HCT116 (cell line): ENCODE measurements at places on chromosomes 1 and 21. TPM values are rescaled to one million over a fixed set of nuclear protein-coding genes. Genes with fewer than 3 reads are reported as not detected.

The TDRD5 gene
- total RNA-seq = 0.25 TPM

The ANKRD35 gene
- not detected for total RNA-seq

The RBM8A gene
- 195 TPM for total RNA-seq

The ZNF691 gene
- 11.1 TPM for total RNA-seq

GRCh38 chr1:227140376-227140775 is 177.9 kb downstream of the CDC42BPA start:
- H3K27ac ChIP-seq = no peak overlapping the region
- H3K27me3 ChIP-seq = no peaks in the 10 kb centered on the region
- peaks cover 9% of the 10 kb centered on the region; the same call in 1 of the 2 replicates for H3K36me3 ChIP-seq
- H3K4me3 ChIP-seq = no peak overlapping the region

DNA sequence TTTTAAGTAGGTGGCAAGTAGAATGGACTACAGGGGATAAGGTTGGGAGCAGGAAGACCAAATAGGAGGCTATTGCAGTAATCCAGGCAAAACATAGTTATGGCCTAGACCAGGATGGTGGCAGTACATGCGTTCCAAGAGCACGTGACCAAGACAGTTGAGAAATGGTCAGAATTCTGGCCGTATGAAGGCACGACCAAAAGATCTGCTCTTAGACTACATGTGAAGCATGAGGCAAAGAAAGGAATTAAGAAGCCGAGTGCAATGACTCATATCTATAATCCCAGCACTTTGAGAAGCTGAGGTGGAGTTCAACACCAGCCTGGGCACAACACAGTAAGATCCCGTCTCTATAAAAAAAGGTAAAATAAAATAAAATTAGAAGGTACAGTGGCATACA is 71.3 kb downstream of the LUZP1 start:
- peaks cover 14% of the 10 kb centered on the region; the same call in 1 of the 2 replicates for H3K36me3 ChIP-seq
- no peak overlapping the region for H3K4me3 ChIP-seq
- no peak overlapping the region for H3K27ac ChIP-seq
- peaks cover 41% of the 10 kb centered on the region for H3K4me1 ChIP-seq
- no peaks in the 10 kb centered on the region for H3K27me3 ChIP-seq

GRCh38 chr1:156677616-156678596 is 699 bp upstream of the NES start:
- no peaks in the 10 kb centered on the region for H3K36me3 ChIP-seq
- DNase-seq = no peak
- H3K4me3 ChIP-seq = peak overlapping the region; percentile 53
- H3K27ac ChIP-seq = peak overlapping the region; percentile 36; the same call in 1 of the 2 replicates
- no peaks in the 10 kb centered on the region for H3K27me3 ChIP-seq

- no peak overlapping the region for H3K27ac ChIP-seq
- H3K4me3 ChIP-seq = no peak overlapping the region
- H3K36me3 ChIP-seq = no peaks in the 10 kb centered on the region
- H3K27me3 ChIP-seq = peaks cover 45% of the 10 kb centered on the region
Observed at GRCh38 chr21:44919913-44920693, 596 bp downstream of the ITGB2 start.

- H3K27me3 ChIP-seq = no peaks in the 10 kb centered on the region
- H3K27ac ChIP-seq = no peak overlapping the region
- H3K4me1 ChIP-seq = peaks cover 61% of the 10 kb centered on the region
- no peak overlapping the region for H3K4me3 ChIP-seq
- DNase-seq = no peak
Observed at GRCh38 chr1:151975311-151976014, 18.2 kb downstream of the S100A10 start.

GRCh38 chr1:164771619-164772361 is 212.8 kb downstream of the PBX1 start:
- peak overlapping the region; percentile 23; the same call in 1 of the 2 replicates for H3K4me3 ChIP-seq
- DNase-seq = no peak
- peaks cover 49% of the 10 kb centered on the region for H3K4me1 ChIP-seq
- H3K27ac ChIP-seq = peak overlapping the region; percentile 75
- no peaks in the 10 kb centered on the region for H3K27me3 ChIP-seq

DNA sequence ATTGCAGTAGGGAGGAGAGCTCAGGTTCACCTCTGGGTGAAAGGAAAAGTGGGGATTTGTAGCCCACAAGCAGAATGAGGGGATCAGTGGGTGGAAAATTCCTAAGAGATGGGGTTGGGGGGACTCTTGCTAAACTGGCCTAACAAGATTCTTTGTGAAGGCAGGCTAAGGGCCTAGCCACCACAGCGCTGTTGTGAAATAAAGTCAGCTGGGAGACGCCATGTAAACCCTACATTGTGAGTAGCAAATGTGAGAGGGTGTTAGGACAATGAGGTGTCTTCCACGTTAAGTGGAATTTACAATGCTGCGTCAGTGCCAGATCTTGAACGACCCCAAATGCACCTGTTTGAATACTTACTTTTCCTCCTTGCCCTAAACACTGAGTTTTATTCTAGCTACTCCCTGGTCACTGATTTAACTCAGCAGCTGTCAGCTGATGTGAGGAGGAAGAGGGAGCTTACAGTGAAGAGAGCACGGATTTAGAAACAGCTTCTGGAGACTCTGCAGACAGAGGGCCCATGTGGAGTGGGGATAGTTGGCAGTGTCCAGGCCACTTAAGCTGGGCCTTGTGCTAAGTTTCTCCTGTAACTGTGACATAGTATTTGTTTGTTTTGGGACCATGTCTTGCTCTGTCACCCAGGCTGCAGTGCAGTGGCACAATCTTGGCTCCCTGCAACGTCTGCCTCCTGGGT is 17.3 kb downstream of the PDPN start:
- H3K27me3 ChIP-seq = peaks cover 20% of the 10 kb centered on the region
- H3K4me3 ChIP-seq = no peak overlapping the region
- no peak overlapping the region for H3K27ac ChIP-seq
- no peaks in the 10 kb centered on the region for H3K36me3 ChIP-seq

DNA sequence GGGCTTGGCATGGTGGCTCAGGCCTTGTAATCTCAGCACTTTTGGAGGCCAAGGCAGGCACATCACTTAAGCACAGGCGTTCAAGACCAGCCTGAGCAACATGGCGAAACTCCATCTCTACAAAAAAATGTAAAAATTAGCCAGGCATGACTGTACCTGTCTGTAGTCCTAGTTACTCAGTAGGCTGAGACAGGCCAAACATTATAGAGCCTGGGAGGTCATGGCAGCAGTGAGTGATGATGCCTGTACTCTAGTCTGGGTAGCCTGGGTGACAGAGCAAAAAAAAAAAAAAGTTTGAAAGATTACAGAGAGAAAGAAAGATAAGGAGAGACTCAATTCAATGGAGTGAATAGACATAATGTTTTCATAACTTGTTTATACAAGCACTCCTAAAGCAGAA is 556.5 kb upstream of the BRINP3 start:
- DNase-seq = no peak
- H3K27ac ChIP-seq = no peak overlapping the region
- no peaks in the 10 kb centered on the region for H3K27me3 ChIP-seq
- no peak overlapping the region for H3K4me3 ChIP-seq

DNA sequence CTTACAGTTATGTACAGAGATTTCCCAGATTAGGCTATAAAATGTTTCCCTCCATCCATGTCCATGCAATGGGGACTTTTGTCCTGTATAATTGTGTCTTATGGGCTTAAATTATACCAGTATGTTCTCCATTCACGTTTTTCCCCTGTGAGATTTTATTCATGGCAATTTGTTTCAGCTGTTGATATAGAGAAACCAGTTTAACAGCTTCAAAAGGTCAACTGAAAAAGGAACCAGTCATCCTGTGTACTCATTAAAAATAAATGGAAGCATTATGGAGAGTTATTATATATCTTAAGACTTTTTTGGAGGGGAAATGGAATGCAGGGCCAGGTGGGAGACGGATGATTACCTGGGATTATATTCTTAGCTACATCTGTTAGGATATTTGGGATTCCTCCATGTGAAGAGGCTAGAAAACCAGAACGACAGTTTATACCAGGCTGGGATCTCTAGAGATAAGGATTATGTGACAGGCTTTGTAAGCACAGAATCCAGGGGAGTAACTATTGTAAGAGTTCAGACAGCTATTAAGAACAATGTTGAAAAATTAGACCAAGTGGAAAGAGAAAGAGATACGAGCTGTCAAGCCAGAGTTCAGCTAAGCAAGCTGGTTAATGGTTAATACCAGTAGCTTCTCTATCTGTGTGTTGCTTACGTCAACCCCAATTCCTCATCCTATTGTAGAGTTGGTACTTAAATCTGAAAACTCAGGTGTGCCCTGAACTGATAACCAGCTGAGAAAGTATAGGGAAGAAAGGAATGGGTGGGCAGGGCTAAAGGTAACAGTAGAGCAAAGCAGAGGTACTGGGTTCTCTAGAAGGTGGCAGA is 12.4 kb upstream of the ZNF697 start:
- H3K36me3 ChIP-seq = no peaks in the 10 kb centered on the region
- H3K4me3 ChIP-seq = no peak overlapping the region
- peaks cover 16% of the 10 kb centered on the region; the same call in 1 of the 2 replicates for H3K27me3 ChIP-seq
- no peak for DNase-seq
- no peak overlapping the region for H3K27ac ChIP-seq
- H3K4me1 ChIP-seq = no peaks in the 10 kb centered on the region

DNA sequence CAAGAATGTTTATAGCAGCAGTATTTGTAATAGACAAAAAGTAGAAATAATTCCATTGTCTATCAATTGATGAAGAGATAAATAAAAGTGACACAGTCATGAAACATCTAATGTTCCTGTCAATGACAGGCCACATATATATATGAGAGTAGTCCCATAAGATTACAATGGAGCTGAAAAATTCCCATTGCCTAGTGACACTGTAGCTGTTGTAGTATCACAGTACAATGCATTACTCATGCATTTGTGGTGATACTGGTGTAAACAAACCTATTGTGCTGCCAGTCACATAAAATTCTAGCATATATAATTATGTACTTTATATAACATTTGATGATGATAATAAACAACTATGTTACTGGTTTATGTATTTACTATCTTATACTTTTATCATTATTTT is 141.9 kb upstream of the LYPLAL1 start:
- H3K4me1 ChIP-seq = no peaks in the 10 kb centered on the region
- DNase-seq = no peak
- H3K27me3 ChIP-seq = no peaks in the 10 kb centered on the region
- H3K4me3 ChIP-seq = no peak overlapping the region
- no peaks in the 10 kb centered on the region for H3K36me3 ChIP-seq

DNA sequence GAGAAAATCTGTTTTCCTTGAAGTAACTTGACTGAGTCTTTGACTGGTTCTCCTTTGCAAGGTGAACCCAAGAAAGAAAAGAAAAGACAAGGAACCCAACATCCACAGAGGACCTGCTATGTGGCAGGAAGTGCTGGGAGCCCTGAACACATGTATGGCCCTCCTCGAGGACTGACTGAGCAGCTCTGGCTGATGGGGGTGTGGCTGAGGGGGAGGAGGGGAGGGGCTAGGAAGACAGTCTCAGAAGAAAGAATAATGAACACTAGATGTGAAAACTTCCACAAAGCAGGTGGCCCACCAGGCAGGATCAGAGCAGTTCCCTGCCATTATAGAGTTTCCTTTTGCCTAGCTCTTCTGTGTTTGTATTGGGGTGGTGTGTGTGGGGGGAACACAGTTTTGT is 26.1 kb downstream of the NENF start:
- no peak overlapping the region for H3K4me3 ChIP-seq
- H3K36me3 ChIP-seq = no peaks in the 10 kb centered on the region
- DNase-seq = no peak

GRCh38 chr1:51086496-51087271 is 15.3 kb upstream of the C1orf185 start:
- H3K4me3 ChIP-seq = no peak overlapping the region
- no peak for DNase-seq
- H3K27me3 ChIP-seq = no peaks in the 10 kb centered on the region
- no peaks in the 10 kb centered on the region for H3K4me1 ChIP-seq
- no peaks in the 10 kb centered on the region for H3K36me3 ChIP-seq
- no peak overlapping the region for H3K27ac ChIP-seq

DNA sequence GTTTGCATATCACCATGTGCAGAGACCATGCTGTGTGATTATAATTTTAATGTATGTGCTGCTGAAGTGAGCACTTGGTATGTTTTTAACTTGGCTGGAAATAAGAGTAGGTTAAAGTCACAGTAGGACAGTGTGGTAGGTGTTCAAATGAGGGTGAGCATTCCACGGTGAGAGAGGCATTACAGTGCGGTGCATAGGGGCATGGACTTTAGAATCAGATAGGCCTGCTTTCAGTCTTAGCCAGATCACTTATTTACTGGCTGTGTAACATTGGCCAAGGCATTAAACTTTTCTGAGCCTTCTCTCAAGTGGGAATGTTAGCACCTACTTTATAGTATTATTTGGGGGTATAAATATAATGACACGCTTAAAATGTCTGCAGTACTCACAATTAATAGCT is 43.2 kb downstream of the GIPC2 start:
- DNase-seq = no peak
- H3K36me3 ChIP-seq = no peaks in the 10 kb centered on the region
- H3K27me3 ChIP-seq = no peaks in the 10 kb centered on the region

- peaks cover 19% of the 10 kb centered on the region; the same call in 1 of the 2 replicates for H3K36me3 ChIP-seq
- H3K27me3 ChIP-seq = no peaks in the 10 kb centered on the region
- no peak for DNase-seq
Observed at GRCh38 chr1:12567288-12567819, 50.7 kb downstream of the DHRS3 start.

GRCh38 chr1:213728593-213729536 is 258.9 kb upstream of the PROX1 start:
- H3K4me3 ChIP-seq = no peak overlapping the region
- H3K36me3 ChIP-seq = no peaks in the 10 kb centered on the region
- no peak overlapping the region for H3K27ac ChIP-seq
- H3K4me1 ChIP-seq = no peaks in the 10 kb centered on the region
- no peak for DNase-seq
- no peaks in the 10 kb centered on the region; the same call in 1 of the 2 replicates for H3K27me3 ChIP-seq

GRCh38 chr1:89732643-89733222 is 88.1 kb upstream of the LRRC8D start:
- no peak for DNase-seq
- H3K4me3 ChIP-seq = no peak overlapping the region
- no peaks in the 10 kb centered on the region for H3K36me3 ChIP-seq
- H3K27me3 ChIP-seq = no peaks in the 10 kb centered on the region

- no peaks in the 10 kb centered on the region for H3K36me3 ChIP-seq
- no peak overlapping the region for H3K27ac ChIP-seq
- no peak for DNase-seq
- no peaks in the 10 kb centered on the region for H3K4me1 ChIP-seq
Observed at GRCh38 chr1:228913626-228914414, 178.5 kb downstream of the RHOU start.

DNA sequence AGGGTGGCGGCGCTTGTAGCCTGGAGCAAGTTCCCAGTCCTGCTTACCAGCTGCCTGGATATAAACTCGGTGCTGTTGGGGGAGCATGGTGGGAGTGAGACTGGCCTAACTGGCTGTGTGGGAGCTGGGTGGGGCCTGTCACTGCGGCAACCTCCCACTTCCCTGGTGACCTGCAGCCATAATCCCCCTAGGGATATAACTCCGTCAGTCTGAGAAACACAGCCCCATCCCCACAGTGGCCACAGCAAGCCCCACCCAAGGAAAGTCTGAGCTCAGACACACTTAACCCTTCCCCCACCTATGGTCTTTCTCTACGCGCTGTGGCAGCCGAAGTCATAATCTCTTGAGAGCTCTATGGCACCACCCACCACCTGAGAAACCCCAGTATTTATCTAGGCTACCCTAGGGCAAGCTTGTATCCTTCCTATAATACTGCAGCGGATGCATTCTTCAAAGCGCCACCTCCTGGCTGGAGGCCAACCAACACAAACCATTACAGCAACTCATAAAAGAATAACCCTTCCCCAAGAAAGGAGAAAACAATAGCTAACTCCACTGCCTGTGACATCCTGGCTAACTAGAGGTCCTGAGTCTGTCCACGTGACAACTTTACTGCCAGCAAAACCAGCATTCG is 57.4 kb downstream of the ZNF648 start:
- no peak overlapping the region for H3K27ac ChIP-seq
- H3K4me1 ChIP-seq = peaks cover 2% of the 10 kb centered on the region; the same call in 1 of the 2 replicates
- no peak overlapping the region for H3K4me3 ChIP-seq
